ENCODE measurements at places on chromosomes 2 and 18.

DNA sequence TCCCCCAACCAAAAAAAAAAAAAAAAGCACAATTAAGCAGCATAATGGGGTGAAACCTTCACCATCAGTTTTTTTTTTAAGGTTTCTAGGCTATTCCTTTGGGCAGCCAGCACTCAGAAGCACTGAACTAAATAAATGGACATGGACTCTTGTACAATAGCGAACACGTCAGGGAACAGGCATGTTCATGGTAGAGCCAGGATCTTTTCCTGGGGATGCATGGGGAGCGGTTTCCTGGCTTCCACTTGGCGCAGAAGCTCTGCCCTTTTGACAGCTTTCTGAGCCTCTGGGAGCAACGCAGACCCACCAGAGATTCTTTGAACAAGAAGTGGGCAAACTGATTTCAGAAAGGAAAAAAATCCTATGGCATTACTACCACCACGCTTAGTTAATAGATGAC lies 35.0 kb downstream of the ALPK2 start:
- DNase-seq: no peak

- DNase-seq: no peak
These were observed 22.1 kb downstream of the CIB4 start for GRCh38 chr2:26619096-26619495.

DNA sequence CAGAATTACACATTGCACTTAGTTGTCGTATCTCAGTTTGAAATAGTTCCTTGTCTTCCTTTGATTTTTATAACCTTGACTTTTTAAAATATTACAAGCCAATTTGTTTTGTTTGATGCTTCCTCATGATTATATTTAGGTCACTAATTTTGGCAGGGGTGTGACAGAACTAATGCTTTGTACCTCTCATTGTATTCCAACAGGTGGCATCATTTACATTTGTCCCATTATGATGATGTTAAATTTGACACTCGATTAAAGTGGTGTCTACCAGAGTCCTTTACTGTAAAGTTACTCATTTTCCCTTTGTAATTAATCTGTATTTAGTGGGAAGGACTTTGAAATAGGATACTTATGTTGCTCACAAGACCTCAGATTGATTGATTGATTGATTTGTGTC lies 21.5 kb upstream of the MFSD2B start:
- peak; percentile 43 for DNase-seq

GRCh38 chr2:36380624-36381481 lies 25.3 kb downstream of the CRIM1 start:
- DNase-seq: peak; percentile 93

DNA sequence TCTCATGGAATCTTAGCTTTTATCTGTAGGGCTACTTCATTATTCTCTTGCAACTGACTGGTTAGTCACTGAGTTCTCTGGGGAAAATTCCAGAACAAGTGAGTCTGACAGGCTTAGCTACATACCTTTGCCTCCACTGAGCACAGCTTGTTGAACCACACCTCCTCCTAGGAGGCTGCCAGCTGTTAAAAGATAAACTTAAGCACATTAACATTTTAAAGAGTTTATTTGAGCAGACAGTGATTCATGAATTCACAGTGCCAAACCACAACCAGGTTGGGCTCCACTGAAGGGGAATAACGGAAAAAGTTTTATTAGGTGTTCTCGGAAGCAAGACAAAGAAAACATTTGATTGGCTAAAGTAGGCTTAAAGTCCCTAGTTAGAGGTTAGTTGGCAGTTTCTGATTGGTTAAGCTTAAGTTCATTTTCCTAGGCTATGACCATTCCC lies 12.5 kb upstream of the SLC38A11 start:
- no peak for DNase-seq

Data from HTR-8/SVneo (cell line).